Activated CD8-positive, alpha-beta T cell treated with anti-CD3 and anti-CD28 coated beads, Interleukin-2, amount 10 ng/mL, durations not matched to agents 7 days and 5 days (primary cell): ENCODE measurements at places on chromosomes 11 and 22.

GRCh38 chr11:118240999-118241763 lies 11.0 kb downstream of the MPZL3 start:
- peak overlapping the region; percentile 71 for H3K4me3 ChIP-seq
- H3K27ac ChIP-seq, result peak overlapping the region; percentile 88
- DNase-seq, result peak; percentile 81
- no peaks in the 10 kb centered on the region for H3K27me3 ChIP-seq
- peaks cover 61% of the 10 kb centered on the region for H3K36me3 ChIP-seq
- peaks cover 92% of the 10 kb centered on the region for H3K4me1 ChIP-seq

DNA sequence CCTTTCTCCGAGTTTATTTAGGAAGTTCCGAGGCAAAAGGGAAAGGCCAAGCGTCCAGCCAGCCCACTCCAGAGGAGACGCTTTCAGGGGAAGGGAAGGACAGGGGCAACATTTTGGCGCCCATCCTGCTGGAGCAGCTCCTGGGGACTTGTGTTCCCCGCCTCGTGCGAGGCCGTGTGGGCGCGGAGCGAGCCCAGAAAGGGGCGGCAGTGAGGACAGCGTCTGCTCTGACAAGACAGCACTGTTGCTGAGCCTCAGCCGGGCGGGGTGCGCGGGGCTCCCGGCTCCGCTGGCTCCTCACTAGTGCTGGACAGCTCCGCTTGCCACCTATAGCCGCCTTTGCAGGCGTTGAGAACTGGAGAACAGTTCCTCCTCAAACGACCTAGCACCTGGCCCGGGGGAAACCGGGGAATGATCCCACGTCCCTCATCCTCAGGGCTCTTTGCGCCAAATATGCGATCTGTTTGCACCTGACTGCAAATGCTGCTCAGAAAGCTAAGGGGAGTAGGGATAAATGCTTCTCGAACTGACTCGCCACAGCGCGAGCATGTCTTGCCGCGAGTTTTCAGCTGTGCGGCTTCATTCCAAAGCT lies 722 bp upstream of the GUCY1A2 start:
- DNase-seq, result peak; percentile 24
- peaks cover 3% of the 10 kb centered on the region for H3K4me1 ChIP-seq
- no peak overlapping the region for H3K4me3 ChIP-seq
- H3K27me3 ChIP-seq, result peaks cover 33% of the 10 kb centered on the region
- H3K36me3 ChIP-seq, result no peaks in the 10 kb centered on the region

GRCh38 chr11:96486890-96487611 lies 97.2 kb downstream of the JRKL start:
- no peak overlapping the region for H3K4me3 ChIP-seq
- no peak overlapping the region for H3K27ac ChIP-seq
- H3K4me1 ChIP-seq, result no peaks in the 10 kb centered on the region

DNA sequence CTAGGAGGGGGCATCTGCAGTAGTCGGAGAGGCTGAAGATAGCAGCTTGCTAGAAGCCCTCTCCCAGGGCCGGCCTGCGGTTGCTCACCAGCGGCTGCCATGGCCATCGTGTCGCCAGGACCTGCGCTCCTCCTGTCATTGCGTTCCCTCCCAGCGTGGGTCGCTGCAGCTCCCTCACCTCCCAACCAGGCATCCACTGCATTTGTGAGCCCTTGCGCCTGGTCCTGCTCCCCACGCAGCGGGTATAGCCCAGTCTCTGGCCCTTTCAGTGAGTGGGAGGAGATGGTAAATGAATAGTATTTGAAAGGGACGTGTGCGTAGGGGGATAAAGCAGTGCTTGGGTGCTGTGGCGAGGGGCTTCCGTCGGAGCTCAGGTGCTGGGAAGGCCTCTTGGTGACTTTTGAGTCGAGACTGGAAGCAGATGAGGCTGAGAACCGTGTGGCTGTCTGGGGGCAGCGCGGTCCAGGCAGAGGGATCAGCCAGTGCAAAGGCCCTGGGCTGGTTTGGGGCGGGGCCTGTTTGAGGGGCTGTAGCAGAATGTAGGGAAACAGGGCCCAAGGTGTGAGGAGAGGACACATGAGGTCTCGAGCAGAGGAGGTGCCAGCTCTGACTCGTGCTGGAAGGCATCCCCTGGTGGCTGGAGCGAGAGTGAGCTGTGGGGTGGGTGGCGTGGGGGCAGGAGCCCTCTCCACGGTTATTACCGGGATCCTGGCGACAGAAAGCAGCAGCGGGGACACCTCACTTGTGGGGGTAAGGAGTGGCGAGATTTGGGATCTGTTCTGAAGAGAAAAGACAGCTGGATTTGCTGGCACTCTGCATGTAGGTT lies 39.3 kb downstream of the LRP5 start:
- no peak overlapping the region for H3K4me3 ChIP-seq
- peaks cover 9% of the 10 kb centered on the region for H3K36me3 ChIP-seq
- H3K27me3 ChIP-seq, result no peaks in the 10 kb centered on the region
- DNase-seq, result no peak
- H3K4me1 ChIP-seq, result peaks cover 11% of the 10 kb centered on the region

- H3K27ac ChIP-seq, result no peak overlapping the region
- peaks cover 16% of the 10 kb centered on the region for H3K27me3 ChIP-seq
- DNase-seq, result no peak
- H3K36me3 ChIP-seq, result no peaks in the 10 kb centered on the region
- no peaks in the 10 kb centered on the region for H3K4me1 ChIP-seq
Measured at GRCh38 chr11:71181566-71181965, 70.8 kb downstream of the SHANK2 start.

DNA sequence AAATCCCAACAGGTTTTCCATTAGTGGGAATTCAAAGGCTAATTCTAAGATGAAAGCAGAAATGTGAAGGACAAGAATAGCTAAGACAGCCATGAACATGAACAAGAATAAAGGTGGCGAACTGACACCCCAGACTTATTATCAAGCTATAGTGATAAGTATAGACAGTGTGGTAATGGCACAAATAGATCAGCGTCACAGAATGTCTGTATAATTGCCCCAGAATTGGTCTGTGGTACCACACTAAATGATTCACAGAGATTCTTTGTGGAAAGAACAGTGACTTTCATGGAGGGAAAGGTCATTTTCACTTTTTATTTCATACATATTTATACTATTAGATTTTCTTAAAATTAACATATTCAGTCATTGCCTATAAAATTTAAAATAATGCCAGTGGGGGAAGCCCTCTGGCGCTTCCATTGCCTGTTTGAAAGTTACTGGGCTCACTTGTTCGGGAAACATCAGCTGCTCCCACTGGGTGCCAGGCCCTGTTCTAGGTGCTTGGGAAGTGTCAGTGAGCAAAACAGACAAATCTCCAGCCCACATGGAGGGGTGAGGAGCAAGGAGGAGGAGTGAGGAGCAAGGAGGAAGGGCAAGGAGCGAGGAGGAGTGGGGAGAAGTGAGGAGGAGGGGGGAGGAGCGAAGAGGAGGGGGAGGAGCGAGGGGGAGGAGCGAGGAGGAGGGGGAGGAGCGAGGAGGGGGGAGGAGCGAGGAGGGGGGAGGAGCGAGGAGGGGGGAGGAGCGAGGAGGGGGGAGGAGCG lies 11.3 kb upstream of the NLRP6 start:
- DNase-seq, result peak; percentile 34
- H3K4me1 ChIP-seq, result peaks cover 35% of the 10 kb centered on the region
- H3K27me3 ChIP-seq, result no peaks in the 10 kb centered on the region
- H3K4me3 ChIP-seq, result peak overlapping the region; percentile 60
- peaks cover 3% of the 10 kb centered on the region for H3K36me3 ChIP-seq

- H3K36me3 ChIP-seq, result no peaks in the 10 kb centered on the region
- H3K27me3 ChIP-seq, result peaks cover 18% of the 10 kb centered on the region
- no peak for DNase-seq
- no peak overlapping the region for H3K4me3 ChIP-seq
- H3K4me1 ChIP-seq, result peaks cover 15% of the 10 kb centered on the region
Measured at GRCh38 chr11:77049026-77049425, 14.8 kb downstream of the B3GNT6 start.

DNA sequence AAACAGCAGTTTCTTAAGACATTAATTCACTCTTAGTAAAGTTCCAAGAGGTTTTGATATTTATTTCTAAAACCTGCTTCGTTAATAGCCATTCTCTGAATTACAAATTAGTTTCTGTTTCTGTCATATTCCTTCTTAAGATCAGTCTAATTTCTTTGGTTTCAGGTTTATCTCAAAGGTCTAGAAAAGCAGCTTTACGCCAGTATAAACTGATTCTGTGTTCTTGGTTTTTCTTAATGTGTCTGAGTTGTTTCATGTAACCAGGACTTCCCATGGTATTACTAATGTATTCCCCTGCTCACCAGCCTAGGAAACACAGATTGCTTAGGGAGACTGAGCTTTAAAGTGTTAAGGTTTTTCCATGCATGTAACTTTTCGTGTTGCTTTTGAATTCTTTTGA lies 6.8 kb upstream of the ACY3 start:
- no peaks in the 10 kb centered on the region for H3K27me3 ChIP-seq
- no peak overlapping the region for H3K4me3 ChIP-seq
- H3K36me3 ChIP-seq, result peaks cover 6% of the 10 kb centered on the region
- no peak for DNase-seq
- H3K27ac ChIP-seq, result no peak overlapping the region
- peaks cover 8% of the 10 kb centered on the region for H3K4me1 ChIP-seq

DNA sequence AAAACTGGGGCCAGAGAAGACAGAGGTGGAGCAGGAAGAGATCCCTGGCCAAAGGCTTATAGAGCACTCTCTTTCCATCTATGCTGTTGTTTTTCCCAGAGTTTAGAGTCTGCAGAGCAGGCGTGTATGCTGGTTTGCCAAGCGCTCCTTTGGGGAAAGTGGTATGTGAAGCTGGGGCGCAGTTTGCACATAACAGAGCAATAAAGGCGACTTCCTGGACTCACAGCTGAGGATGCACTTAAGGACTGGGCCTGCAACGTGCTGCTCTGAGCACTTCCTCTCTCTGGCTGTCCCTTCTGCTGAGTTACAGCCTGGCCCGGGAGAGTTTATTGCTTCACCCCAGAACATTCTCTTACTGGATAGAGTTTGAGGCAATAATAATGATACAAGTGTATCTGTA lies 41.7 kb downstream of the THAP12 start:
- no peak for DNase-seq
- H3K4me3 ChIP-seq, result no peak overlapping the region
- H3K27me3 ChIP-seq, result no peaks in the 10 kb centered on the region
- H3K27ac ChIP-seq, result peak overlapping the region; percentile 35
- H3K4me1 ChIP-seq, result peaks cover 21% of the 10 kb centered on the region
- peaks cover 2% of the 10 kb centered on the region for H3K36me3 ChIP-seq

DNA sequence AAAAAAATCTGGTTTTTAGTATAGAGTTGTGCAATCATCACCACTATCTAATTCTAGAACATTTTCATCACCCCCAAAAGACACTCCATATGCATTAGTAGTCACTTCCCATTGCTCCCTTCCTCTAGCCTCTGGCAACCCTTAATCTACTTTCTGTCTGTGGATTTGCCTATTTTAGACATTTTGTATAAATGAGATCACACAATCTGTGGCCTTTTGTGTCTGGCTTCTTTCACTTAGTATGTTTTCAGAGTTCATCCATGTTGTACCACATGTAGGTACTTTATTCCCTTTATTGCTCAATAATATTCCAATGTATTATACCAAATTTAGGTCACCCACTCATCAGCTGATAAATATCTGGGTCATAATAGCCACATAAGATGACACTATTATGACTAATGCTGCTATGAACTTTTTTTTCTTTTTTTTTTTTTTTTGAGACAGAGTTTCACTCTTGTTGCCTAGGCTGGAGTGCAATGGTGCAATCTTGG lies 67.5 kb upstream of the SCUBE2 start:
- no peak for DNase-seq
- H3K4me3 ChIP-seq, result no peak overlapping the region
- no peak overlapping the region for H3K27ac ChIP-seq
- peaks cover 37% of the 10 kb centered on the region for H3K36me3 ChIP-seq
- peaks cover 3% of the 10 kb centered on the region for H3K4me1 ChIP-seq

- no peaks in the 10 kb centered on the region for H3K36me3 ChIP-seq
- H3K4me1 ChIP-seq, result peaks cover 5% of the 10 kb centered on the region
- H3K27me3 ChIP-seq, result peaks cover 7% of the 10 kb centered on the region
- no peak overlapping the region for H3K4me3 ChIP-seq
- no peak overlapping the region for H3K27ac ChIP-seq
Measured at GRCh38 chr11:57434640-57435546, 8.0 kb upstream of the SLC43A3 start.

DNA sequence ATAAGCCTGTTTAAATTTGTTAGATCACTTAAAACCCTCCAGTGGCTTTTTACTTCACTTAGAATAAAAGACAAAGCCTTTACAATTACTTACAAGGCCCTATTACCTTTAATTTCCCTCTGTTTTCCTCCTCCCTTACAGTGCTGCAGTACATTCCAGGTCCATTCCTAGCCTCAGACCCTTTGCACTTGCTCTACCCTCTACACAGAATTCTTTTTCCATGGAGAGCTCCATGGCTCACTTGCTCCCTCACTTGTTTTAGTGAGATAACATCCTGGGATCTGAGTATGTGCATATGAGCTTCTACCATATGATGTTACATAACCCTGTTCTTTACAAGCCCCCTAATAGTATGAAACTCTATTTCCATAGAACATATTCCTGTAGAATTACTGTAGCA lies 24.4 kb downstream of the ZNF214 start:
- no peak overlapping the region for H3K4me3 ChIP-seq
- H3K4me1 ChIP-seq, result no peaks in the 10 kb centered on the region
- DNase-seq, result no peak
- no peaks in the 10 kb centered on the region for H3K36me3 ChIP-seq
- peaks cover 2% of the 10 kb centered on the region for H3K27me3 ChIP-seq
- H3K27ac ChIP-seq, result no peak overlapping the region

GRCh38 chr11:18449251-18449650 lies 6.4 kb upstream of the LDHAL6A start:
- no peaks in the 10 kb centered on the region for H3K36me3 ChIP-seq
- no peaks in the 10 kb centered on the region for H3K4me1 ChIP-seq
- no peak for DNase-seq
- H3K27me3 ChIP-seq, result peaks cover 18% of the 10 kb centered on the region
- H3K4me3 ChIP-seq, result no peak overlapping the region

GRCh38 chr11:81869351-81870065 lies 864.2 kb downstream of the FAM181B start:
- H3K27ac ChIP-seq, result peak overlapping the region; percentile 98
- peak; percentile 98 for DNase-seq
- peaks cover 51% of the 10 kb centered on the region for H3K4me1 ChIP-seq
- H3K4me3 ChIP-seq, result peak overlapping the region; percentile 82
- H3K36me3 ChIP-seq, result peaks cover 17% of the 10 kb centered on the region

DNA sequence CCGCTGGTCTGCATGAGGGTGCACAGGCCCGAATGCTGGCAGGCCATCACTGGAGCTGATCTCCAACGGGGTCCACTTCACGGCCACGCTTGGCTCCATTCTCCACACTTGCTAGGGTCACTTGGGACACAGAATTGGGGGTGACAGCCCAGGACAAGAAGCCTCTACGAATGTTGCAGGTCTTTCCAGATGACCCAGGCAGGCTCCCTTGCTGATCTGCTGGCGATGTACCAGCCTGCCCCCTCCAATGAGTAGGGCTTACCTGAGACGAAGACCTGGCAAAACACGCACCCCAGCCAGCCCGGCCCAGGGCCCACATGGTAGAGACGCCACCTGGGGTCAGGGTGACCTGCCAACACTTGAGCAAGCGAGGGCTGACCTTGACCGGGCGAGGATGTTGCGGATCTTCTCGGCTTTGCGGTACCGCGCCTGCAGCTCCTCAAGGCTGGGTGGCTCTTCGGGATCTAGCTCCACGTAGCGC lies 44.9 kb downstream of the C11orf58 start:
- no peak overlapping the region for H3K4me3 ChIP-seq
- no peaks in the 10 kb centered on the region for H3K27me3 ChIP-seq
- no peaks in the 10 kb centered on the region for H3K36me3 ChIP-seq
- no peaks in the 10 kb centered on the region for H3K4me1 ChIP-seq
- H3K27ac ChIP-seq, result no peak overlapping the region

- H3K27ac ChIP-seq, result no peak overlapping the region
- no peak for DNase-seq
- H3K36me3 ChIP-seq, result no peaks in the 10 kb centered on the region
- H3K4me1 ChIP-seq, result peaks cover 26% of the 10 kb centered on the region
Measured at GRCh38 chr22:36928786-36929535, 15.5 kb downstream of the CSF2RB start.

GRCh38 chr11:31045335-31045734 lies 324.2 kb downstream of the DCDC1 start:
- H3K27me3 ChIP-seq, result no peaks in the 10 kb centered on the region
- no peaks in the 10 kb centered on the region for H3K4me1 ChIP-seq
- H3K27ac ChIP-seq, result no peak overlapping the region
- H3K36me3 ChIP-seq, result no peaks in the 10 kb centered on the region
- no peak overlapping the region for H3K4me3 ChIP-seq
